ENCODE measurements at places on chromosomes 7 and 10.
A peak's percentile ranks its signal among the peaks of the same experiment; 100 is the strongest.

DNA sequence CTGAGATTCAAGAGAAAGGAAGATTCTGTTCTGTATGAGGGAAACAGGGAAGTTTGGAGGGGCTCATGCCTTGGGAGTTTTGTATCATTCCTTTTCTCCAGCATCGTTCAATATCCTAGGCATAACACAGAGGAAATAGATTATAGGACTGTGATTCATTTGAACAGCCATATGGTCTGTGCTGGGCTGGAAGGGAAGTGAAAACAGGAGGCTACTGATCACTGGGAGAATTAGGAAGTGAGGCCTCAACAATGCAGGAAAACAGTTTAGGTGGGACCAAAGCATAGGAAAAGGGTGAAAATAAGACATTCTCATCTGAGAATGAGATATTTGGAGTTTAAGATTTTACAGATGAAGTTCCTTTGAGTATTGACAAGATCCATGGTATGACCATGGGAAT is 70.7 kb upstream of the MKX start:
- no peak for DNase-seq

DNA sequence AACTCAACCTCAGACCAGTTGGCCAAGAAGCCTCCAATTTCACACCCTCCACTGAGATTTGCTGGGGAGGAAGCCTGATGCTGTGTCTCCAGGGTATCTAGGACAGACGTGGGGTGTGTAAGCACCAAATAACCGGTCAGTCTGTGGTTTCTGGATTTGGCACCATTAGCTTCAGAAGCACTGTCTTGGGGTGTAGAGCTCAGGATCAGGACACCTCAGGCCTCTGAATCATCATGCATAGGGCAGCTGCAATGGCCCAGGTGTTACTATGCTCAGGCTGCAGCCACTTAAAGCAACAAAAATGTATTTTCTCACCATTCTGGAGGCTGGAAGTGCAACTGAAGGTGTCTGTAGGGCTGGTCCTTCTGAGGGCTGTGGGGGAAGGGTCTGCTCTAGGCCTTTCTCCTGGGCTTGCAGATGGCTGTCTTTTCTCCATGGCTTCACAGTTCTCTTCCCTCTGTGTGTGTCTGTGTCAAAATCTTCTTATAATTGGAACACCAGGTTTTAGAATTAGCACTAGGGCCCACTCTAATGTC is 73.4 kb upstream of the SEPHS1 start:
- DNase-seq = no peak

- DNase-seq = no peak
Measured at GRCh38 chr10:86443069-86443468, 76.5 kb upstream of the GRID1 start.

DNA sequence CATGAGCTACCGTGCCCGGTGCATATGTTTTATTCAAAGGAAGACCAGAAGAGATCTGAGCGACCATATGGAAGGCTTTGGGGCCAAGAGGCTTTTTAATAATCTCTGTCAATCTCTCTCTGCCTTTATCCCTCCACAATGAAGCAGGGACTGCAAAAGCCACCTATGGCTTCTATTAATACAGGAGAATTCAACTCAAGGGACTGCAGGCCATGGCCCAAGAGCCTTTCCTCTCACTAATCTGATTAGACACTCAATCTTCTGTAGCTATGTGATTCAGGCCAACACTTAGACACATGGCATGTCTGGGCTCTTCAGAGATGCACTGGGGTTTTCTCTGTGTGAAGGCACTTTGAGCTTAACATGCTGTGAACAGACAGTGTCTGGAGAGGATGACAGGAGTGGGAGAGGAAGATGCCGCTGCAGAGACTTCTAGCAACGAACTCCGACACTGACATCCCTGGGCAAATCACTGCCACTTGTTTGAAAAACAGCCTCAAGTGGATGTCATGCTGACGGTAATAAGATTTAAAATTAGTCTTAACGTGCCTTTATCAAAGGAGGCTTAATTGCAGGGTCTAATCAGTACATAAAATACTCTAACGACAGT is 114.4 kb upstream of the AOAH start:
- DNase-seq = no peak

DNA sequence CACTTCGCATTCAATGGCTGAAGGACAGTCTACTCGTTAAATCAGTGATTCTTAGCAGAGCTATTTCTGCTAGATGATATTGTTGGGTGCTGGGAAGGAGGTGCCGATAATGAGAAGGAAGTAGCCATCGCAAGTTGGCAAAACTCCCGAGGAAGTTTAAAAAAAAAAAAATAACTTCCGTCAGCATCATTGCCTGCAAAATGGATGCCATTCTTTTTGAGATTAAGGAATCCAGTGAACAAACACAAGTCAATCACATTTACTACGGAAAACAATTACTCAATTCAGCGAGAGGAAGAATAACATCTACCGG is 74.4 kb upstream of the SFMBT2 start:
- DNase-seq = no peak

- DNase-seq = no peak
Measured at GRCh38 chr10:84140036-84140379, 699 bp downstream of the GHITM start.

- no peak for DNase-seq
Measured at GRCh38 chr7:151836927-151837205, 40.0 kb downstream of the PRKAG2 start.

DNA sequence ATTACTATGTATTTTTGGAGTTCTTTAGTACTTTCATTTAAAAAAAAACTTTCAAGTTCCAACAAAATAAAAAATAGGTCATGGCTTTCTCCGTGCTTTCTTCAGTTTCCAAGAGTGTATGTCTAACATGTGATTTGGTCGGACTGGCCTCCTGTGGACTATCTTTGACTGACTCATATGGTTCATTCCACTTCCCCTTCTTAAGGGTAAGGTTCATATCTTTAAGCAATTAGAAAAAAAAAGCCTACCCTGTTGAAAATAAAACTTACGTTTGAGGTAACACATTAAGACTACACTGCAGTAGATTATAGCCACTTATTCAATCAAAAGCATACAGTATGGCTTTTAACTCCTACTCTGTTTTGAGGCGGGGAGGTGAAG is 112.8 kb upstream of the AHR start:
- no peak for DNase-seq

- DNase-seq = no peak
Measured at GRCh38 chr10:114879541-114880158, 58.1 kb downstream of the FHIP2A start.

GRCh38 chr7:26356229-26356628 is 64.6 kb downstream of the SNX10 start:
- DNase-seq = no peak

GRCh38 chr7:94657771-94658693 is 2.1 kb upstream of the SGCE start:
- DNase-seq = peak; percentile 79

DNA sequence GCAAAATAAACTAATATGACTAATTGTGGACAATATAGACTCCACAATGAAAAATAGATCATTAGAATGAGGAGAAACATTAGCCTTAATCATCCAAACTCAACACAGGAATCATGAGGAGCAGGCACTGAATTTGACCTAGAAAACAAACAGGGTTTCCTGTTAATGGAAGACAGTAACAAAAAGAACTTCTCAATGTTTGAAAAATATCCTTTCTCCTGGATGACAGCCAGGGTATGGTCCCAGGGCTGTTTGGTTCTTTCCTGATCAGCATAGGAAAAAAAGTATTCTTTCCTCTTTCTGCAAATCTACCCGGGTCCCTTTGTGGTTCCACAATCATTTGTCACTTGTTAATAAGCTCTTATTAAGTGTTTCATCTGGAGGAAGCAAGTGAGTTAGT is 145.3 kb upstream of the SVIL start:
- DNase-seq = no peak

- no peak for DNase-seq
Measured at GRCh38 chr7:44431091-44431608, 59.3 kb downstream of the NUDCD3 start.

DNA sequence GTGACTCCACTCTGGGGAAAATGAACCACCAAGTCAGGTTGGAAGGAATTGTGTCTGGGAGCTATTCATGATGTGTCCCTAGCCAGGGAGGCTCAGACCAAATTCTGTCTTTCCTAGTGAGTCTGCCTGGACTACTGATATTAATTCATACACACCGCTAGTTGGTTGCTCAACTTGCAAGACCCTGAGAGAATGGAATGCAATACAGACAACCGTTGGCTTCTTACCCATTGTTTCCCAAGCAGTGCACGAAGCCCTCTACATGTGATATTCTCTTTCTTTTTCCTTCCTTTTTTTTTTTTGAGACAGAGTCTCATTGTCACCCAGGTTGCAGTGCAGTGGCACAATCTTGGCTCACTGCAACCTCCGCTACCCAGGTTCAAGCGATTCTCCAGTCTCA is 19.4 kb upstream of the SRGN start:
- no peak for DNase-seq

GRCh38 chr7:131792311-131792710 is 235.9 kb upstream of the PODXL start:
- no peak for DNase-seq

DNA sequence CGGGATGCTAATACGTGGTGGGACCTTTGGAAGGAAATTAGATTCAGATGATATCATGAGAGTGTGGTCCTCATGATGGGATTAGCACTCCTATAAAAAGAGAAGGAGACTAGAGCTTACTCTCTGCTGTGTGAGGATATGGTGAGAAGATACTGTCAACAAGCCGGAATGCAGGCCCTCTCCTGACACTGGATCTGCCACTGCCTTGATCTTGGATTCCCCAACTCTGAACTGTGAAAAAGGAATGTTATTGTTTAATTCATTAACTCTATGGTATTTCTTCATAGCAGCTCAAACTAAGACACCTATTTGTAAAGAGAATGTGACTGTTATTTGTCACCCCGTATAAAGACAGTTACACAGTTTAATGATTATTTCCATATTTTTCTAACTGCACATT is 1227.5 kb upstream of the C7orf33 start:
- no peak for DNase-seq

- DNase-seq = no peak
Measured at GRCh38 chr7:84195295-84196060, 889 bp upstream of the SEMA3A start.

DNA sequence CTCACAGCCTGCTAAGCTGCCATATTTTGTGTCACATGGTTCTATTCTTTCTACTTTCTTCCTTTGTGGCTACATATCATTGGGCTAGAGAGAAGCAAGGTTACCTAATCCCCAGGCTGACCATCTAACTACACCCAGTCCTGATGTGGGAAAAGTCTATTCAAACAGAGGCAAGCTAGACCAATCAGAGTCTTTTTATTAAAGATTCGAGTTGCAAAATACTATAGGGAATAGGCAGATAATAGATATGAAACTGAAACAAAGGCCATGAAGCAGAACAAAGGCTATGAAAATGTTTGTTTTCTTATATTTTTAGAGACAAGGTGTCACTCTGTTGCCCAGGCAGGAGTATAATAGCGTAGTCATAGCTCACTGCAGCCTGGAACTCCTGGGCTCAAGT is 36.7 kb downstream of the MTERF1 start:
- DNase-seq = no peak

DNA sequence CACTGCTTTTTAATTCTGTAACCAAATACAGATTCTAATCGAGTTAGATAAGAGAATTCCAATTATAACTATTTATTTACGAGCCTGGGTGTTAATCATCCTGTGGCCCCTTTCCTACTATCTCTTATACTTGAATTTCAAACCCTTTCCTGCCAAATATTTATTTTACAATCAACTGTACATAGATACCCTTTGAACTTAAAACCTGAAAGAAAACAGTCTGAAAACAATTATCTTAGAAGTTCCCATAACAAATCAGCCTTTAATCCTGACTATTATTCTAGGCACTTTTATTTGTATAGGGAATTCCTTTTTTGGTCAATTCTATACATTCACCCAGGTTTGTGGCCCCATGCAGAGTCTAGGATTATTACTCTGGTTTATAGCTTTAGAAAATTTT is 10.6 kb upstream of the GPR37 start:
- DNase-seq = no peak

GRCh38 chr10:71253981-71254818 is 41.8 kb downstream of the UNC5B start:
- DNase-seq = no peak

GRCh38 chr10:113339121-113339520 is 213.7 kb upstream of the HABP2 start:
- DNase-seq = no peak

DNA sequence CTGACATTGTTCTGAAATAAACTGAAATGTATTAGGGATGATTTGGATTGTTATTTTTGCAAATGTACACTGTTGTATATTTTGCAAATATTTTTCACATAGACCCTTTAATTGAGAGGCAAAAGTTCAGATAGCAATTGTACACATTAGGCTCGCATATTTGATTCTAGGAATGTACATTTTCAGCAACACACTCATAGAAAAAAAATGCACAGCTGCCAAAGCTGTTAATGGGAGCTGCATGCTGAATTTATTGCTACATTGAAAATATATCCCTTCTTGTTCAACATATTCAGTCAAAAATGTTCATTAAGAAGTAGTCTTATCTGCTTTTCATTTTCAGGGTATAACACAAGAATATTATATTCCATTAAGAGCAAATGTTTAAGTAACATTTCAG is 512.9 kb downstream of the ATRNL1 start:
- no peak for DNase-seq

Measured in thoracic aorta (tissue), 2 donors.